Cortex of kidney (tissue), 1 donor: ENCODE measurements at places on chromosomes 2 and 18.

DNA sequence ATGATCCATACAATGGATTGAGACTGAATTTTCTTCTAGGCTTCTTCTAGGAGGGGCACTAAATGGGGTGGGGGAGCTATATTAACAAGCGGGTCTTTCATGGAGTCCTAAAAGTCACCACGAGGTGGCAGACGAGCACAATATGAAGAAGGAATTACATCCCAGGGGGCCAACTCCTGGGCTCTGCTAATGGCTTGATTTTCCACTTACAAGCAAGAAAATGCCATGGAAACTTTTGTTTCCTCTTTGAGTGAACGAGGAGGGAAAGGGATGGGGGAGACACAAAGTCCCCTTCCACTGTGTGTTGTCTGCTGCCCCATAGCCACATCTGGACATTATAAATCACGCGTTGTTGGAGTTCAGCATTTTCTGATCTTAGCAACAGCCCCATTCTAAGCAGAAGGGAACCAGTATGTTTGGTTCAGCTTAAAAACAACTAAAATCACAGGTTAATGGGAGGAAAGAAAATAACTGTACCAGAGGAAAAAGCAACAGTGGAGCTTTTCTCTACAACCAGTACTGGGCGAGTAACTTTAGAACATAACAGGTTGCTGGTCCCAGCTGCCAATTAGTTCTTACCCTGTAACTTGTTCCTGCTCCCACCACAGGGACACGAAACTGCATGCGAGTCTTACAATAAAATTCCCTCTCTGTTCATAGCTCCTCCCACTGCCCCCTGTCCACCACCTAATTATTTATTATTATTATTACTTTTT, 285.0 kb upstream of the PARD3B start:
- no peak for DNase-seq

- DNase-seq: no peak
Observed at GRCh38 chr2:94947097-94948016, 76.1 kb downstream of the TEKT4 start.

DNA sequence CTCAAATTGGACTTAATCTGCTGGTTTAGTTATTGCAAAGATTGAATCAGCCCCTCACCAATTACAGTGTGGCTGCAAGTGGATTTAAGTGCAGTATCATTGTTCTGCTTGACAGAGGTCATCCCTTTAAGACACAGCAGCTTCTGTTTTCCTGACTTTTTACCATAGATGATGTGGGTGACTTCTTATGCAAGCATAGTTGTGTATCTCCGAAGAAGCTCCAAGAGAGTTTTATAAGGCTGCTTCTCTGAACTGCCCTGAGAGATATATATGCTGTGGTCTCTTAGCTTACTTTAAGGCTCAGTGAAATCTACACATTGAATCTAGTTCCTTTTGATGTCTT, 3.5 kb downstream of the TRIB2 start:
- DNase-seq: no peak

DNA sequence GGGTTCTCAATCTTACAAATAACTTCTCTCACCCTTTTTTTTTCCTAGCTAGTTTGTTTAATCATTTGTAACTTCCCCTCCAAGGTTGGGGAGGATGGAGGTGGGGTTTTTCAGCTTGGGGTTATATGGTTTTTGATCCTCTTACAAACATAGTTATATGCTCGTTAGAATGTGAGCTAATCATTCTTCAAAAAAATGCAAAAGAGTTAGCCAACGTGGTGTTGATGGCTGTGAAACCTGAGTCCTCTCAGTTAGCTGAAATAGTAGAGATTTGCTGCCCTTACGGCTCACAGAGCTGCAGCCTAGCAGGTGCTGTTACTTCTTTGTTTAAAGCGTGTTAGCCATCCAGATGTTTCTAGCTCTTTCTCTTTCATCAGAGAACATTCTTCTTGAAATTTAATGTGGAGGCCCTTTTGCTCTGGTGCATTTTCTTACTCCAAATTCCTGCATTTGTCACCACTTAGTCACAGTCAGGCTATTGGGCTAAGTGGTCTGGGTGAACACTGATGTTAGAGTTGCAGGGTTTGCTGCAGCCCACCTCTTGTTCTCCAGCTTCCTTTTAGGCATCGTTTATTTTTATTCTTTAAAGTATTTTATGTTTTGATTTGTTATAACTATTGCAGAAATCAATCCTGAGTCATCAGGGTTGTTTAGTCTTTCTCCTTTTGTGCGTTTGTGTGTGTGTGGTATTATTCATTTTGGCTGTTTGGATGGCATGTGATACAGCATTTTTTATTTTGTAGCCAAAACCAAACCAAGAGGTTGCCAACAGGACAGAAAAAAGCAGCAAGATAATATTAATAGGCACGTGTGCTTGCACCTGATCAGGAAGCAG, 41.1 kb downstream of the LIMS1 start:
- DNase-seq: no peak

DNA sequence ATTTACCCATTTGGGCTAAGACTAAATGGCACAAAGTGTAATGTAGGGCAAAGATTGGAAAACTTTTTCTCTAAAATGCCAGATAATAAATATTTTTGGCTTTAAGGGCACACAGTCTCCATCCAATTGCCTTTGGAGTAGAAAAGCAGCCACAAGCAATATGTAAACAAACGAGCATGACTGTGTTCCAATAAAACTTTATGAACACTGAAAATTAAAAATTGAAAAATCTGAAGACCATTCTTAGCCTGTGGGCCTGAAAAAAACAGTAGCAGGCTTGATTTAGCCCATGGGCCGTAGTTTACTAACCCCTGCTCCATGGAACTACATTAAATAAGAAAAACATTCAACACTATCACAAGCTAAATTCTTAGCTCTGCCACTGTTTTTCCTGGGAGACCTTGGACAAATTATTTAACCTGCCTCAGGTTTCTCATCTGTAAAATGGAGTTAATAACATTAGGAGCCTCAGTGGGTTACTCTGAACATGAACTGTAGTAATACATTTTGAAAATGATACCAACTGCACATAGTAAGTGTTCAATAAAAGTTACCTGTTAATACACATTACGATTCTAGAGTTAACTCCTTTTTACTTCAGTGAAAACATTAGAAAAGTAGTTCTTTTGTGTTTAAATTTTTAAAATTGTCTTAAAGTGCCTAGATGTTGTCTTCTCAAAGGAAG, 1.3 kb downstream of the IFIH1 start:
- DNase-seq: no peak

GRCh38 chr2:240245706-240246105, 105.2 kb upstream of the OTOS start:
- DNase-seq: no peak

DNA sequence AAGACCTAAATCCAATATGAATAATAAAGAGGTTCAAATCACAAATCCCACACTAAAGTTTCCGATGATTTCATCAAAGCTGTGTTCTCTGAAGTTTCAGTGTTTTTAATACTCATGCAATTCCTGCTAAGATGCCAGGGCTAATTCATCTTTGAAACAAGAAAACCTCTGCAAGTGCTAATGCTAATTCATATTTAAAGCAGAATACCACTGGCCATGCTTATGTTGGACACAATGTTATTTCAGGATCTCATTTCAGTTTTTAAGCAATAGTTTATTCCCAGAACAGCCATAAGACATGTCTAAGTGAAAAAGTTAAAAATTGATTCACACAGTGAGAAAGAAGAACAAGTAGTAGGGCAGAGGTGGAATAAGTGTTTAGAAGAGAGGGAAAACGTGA, 62.8 kb downstream of the GRB14 start:
- DNase-seq: no peak

- DNase-seq: no peak
Observed at GRCh38 chr2:5111581-5111980, 580.6 kb upstream of the SOX11 start.

DNA sequence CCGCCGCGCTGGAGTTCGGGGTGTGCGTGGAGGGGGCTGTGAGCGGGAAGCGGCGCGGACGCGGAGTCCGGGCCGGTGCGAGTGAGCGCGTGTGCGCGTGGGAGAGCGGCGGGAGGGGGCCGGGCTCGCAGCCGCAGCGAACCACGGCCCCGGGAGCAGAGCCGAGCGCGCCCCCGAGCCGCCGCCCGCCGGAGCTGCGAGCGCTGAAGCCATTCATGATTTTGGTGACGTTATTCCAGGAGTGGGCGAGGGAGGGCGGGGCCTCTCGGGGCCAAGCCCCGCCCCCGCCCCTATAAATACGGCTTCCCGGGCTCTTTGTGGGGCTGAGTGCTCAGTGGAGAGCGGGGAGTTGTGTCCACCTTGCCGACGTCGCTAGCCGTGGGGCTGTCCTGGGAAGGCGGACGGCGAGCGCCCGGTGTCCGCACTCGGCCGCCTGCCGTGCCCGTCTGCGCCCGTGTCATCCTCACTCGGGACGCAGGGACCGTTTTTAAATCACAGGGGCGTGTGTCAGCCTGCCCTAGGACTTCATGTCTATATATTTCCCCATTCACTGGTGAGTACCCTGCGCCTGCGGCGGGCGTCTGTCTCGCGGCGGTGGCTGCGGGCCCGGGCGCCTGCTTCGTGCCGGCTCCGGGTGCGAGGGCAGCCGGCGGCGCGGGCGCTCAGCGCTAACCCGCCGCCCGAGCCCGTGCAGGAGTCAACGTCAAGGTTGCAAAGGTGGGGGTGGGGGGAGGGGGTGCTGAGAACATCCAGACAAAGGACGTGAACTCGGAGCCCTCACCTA, at the start of gene LBH:
Gene LBH, plus strand, starts transcription at position 323 of the 784 bp plus-strand sequence. Its CDS starts 205 bp downstream, at position 528.
- no peak for DNase-seq

DNA sequence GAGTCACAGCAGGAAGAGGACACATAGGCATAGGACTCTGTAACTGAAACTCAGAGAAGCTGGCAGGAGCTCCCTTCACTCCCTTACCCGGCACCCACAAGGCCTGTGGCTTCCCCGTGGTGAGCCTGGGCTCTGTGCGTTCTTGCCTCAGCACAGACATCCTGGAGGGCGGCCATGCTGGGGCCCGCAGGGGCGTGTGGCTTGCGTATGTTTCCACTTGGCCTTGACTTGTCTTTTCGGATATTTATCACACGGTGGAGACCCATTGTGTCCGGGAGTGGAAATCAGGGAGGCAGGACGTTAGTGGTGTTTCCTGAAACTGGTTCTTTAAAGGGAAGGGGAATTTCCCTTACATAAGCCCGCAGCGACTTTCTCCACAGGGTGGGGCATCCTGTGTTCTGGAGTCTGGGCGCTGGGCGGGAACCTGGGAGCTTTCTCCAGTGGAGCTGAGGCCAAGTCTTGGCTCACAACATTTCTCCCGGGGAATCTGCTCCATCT, 49.9 kb upstream of the EML6 start:
- no peak for DNase-seq
